ENCODE measurements at places on chromosomes 12 and 14. TPM values are rescaled to one million over a fixed set of nuclear protein-coding genes. Genes with fewer than 3 reads are reported as not detected.

DNA sequence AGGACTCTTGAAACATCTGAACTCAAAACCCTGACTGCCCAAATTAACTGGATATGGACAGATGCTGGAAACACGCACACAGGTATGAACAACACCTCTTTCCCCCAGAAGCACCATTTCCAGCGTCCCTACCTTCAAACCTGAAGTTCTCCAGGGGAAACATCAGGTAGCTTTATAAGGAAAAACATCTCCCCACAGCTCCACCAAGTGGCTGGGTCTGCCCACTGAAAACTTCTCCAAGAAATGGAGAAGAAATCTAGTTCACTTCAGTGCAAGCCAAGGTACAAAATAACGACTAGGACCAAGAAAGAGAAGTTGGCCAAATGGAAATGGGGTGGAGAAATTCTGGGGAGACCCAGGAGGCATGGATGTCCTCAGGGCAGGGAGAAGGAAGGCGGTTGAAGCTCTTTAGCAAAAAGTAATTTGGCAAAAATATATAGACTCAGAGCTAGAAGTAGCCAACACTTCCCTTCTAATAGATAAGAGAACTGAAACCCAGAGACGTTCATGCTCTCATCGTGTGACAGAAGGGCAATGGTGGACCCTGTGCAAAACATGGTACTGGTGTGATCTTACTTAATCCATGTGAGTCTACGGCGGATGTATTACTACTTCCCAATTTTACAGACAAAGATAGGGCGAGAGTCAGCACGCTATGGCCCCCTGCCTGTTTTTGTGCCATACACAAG is 10.5 kb upstream of the NUAK1 start:
- no peak for DNase-seq

GRCh38 chr14:33413381-33413780 is 474.7 kb downstream of the NPAS3 start:
- DNase-seq, result no peak

The APOF gene
- total RNA-seq, result not detected

- no peak for DNase-seq
Observed at GRCh38 chr14:54481695-54482094, 7.1 kb downstream of the GMFB start.

The PROX2 gene
- total RNA-seq, result 0.16 TPM

GRCh38 chr12:53572134-53572758 is 53.9 kb downstream of the ATF7 start:
- DNase-seq, result no peak

GRCh38 chr14:101992708-101993107 is 28.3 kb downstream of the DYNC1H1 start:
- no peak for DNase-seq

DNA sequence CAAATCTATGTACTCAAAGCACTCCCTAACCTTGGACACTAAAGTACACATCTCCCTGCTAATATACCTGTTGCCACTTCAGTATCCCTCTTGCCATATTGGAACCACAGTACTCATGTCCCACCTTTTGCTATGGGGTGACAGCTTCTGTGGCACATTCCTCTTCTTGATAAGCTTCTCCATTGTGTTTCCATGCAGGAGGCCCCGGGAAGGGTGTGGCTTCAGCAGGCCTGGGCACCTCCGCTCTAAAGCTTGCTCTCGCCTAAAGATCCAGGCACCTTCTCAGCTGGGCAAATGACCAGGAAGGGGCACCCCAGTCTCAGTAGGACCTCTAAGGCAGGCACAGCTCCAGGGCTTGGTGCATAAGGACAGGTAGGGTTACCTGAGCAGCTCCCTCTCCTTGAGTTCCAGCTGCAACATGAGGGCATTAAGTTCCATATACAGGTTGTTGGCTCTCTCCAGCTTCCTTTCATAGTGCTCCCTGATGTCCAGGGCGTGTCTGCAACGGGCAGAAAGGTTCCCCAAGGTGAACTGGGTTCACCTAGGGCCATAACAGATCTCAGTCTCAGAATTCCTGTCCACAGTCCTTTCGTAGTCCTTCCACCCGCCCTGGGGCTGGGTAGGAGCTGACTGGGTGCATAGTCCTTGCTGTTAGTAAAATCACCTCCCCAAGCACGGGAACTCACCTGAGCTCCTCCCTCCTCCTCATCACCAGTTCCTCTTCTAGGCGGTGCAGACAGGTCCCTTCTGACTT is 15.9 kb downstream of the MAP3K12 start:
- DNase-seq, result peak; percentile 67

- no peak for DNase-seq
Observed at GRCh38 chr12:116202940-116203339, 74.6 kb downstream of the MED13L start.

- DNase-seq, result no peak
Observed at GRCh38 chr12:57010627-57011247, 4.4 kb upstream of the ZBTB39 start.

The CEBPE gene
- not detected for total RNA-seq

Measured in sigmoid colon (tissue), 7 donors.